ENCODE measurements at places on chromosomes 7 and 10. TPM values are rescaled to one million over a fixed set of nuclear protein-coding genes. Genes with fewer than 3 reads are reported as not detected.
A peak's percentile ranks its signal among the peaks of the same experiment; 100 is the strongest.

DNA sequence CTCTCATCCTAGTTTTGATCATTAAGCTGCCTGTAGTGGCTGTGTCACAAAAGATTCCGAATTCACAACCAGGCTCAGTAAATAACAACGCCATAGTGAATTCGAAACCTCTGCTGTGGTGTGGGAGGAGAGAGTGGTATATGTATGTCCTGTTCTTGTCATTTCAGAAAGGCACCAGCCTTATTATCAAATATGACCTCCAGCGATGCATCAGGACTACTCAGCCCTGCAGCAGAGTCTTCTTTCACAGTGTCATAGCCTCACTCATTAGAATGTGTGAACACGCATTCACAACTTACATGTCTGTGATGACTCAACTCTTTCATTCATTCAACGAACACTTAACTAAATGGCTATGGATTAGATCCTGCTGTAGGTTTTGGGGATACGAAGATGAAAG, 15.3 kb downstream of the AOC1 start:
- no peak for DNase-seq

DNA sequence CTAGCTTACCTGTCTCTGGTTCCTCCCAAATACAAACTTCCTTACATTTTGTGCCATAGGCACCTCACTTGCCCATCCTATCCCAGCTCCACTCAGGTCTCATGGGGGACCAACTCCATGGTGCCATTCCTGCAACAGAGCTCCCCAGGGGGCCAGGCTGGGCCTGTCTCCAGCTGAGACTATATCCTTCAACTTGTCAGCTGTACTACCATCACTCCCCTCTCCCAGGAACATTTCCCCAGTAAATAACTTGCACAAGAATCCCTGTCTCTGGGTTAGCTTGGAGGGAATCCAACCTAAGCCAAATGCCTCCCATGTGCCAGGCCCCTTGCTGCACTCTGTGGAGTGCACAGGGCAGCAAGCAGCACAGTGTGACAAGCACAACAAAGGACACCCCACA, 33.2 kb downstream of the FRMPD2 start:
- DNase-seq, result no peak

DNA sequence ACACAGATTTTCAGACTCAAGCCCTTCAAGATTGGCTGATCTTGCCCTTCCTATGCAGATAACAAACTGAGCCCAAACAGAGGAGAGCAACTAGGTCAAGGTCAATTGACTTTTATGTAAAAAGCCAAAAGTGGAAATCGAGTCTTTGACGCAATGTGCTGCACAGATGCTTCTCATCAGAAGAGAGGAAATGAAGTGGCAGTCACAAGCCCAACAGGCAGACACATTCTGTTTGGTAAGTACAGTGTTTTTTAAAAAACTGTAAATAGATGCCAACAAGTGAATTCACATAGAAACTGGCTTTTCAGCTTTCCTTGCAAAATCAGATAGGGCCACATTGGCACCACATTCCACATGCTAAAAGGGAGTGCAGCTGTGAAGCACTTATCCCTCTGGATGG, 606.6 kb downstream of the KCNMA1 start:
- DNase-seq, result no peak

GRCh38 chr10:17453373-17454091, 863 bp downstream of the ST8SIA6 start:
- peak; percentile 29 for DNase-seq

- DNase-seq, result no peak
Measured at GRCh38 chr7:54802841-54803240, 43.8 kb upstream of the SEC61G start.

DNA sequence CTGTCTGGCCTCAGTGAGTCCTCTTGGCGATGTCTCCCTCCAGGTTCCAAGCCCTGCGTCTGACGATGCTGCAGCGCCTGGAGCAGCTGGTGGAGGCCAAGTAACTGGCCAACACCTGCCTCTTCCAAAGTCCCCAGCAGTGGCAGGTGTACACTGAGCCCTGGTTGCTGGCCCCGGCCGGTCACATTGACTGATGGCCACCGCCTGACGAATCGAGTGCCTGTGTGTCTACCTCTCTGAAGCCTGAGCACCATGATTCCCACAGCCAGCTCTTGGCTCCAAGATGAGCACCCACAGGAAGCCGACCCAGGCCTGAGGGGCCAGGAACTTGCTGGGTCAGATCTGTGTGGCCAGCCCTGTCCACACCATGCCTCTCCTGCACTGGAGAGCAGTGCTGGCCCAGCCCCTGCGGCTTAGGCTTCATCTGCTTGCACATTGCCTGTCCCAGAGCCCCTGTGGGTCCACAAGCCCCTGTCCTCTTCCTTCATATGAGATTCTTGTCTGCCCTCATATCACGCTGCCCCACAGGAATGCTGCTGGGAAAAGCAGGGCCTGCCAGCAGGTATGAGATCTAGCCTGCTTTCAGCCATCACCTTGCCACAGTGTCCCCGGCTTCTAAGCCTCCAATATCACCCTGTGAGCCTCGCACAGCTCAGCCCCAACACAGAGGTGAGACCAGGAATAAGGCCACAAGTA, 7.3 kb upstream of the ZNF22 start:
- no peak for DNase-seq

- no peak for DNase-seq
Measured at GRCh38 chr7:54242776-54243175, 299.4 kb upstream of the VSTM2A start.

MSS51 gene
- 6.2 TPM for total RNA-seq
